Upper lobe of left lung (tissue), 6 donors: ENCODE measurements at places on chromosomes 12 and 14. TPM values are rescaled to one million over a fixed set of nuclear protein-coding genes. Genes with fewer than 3 reads are reported as not detected.

- DNase-seq = no peak
Observed at GRCh38 chr12:47769234-47770085, 3.6 kb upstream of the SLC48A1 start.

DNA sequence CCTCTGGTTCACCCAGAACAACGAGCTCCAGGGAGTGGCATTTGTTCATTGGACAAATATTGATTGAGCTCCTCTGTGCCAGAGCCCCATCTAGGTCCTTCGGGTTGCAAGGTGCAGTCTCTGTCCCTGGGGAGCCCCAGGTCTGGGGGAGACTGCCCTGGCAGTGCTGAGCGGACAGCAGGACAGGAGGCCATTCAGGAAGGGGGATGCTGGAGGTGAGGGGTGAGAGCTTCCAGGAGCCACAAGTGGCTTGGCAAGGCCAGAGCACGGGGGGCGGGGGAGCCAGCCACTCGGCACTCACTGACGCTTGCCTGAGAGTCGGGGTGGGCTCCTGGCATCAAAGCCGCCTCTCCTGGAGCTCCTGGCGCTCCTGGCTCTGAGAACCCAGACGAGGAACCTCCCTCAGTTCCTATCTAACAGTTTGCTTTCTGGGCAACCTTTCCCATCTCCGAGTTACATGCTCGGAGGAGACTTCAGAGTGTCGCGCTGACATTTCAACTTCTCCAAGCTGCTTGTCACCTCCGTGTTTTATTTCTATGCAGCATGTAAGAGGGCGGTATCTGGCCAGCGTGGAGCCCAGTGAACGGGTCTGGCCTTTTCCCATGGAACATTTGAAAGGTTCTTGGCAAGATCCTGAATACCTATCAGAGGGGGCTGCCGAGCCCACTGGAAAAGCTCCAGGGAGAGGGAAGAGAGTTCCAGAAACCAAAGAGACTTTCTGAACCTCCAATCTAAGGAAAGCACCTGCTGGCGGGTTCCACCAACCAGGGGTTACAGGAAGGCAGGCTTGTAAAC, 62.0 kb upstream of the BCL11B start:
- DNase-seq = no peak

GRCh38 chr14:69281450-69282169, 21.7 kb downstream of the GALNT16 start:
- DNase-seq = no peak

DNA sequence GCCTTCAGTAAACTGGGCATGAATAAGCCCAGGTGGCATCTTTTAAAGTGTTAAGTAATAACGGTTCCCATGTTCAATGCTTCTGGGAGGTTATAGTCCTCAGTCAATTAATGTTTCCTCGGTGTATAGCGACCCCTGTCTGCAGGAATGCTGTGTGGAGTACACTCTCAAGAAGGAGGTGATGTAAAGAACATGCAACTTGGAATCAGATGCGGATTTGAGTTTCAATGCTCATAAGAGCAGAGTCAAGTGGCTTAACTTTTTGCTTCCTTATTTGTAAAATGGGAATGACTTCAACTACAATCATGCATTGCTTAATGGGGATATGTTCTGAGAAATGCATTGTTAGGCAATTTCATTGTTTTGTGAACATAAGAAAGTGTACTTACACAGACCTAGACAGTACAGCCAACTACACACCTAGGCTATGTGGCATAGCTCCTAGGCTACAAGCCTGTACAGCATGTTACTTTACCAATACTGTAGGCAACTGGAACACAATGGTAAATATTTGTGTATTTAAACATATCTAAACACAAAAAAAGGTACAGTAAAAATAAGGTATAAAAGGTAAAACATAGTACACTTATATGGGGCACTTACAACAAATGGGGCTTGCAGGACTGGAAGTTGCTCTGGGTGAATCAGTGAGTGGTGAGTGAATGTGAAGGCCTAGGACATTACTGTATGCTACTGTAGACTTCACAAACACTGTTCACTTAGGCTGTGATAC, 6.7 kb upstream of the MRPS35 start:
- DNase-seq = peak; percentile 85

GRCh38 chr14:32939254-32940065, 781 bp downstream of the NPAS3 start:
- DNase-seq = peak; percentile 90

- no peak for DNase-seq
Observed at GRCh38 chr14:50967103-50967502, 22.8 kb upstream of the PYGL start.

The MMP19 gene
- total RNA-seq = 25.3 TPM

DNA sequence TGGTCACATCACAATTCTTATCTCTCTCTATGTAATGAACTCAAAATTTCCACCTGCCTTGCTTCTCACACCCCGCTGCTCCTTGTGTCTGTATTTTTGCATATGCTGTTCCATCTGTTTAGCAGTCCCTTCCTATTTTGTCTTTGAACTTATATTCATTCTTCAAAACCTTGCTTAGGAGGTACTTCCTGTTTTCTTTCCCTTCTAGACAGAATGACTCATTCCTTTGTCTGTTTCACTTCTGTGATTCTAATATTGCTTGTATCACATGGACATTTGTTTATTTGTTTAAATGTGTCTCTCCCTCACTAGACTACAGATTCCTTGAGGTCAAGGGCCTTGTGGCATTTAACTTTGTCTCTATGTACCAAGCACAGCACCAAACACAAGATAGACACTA, 424.2 kb downstream of the ETNK1 start:
- DNase-seq = no peak

DNA sequence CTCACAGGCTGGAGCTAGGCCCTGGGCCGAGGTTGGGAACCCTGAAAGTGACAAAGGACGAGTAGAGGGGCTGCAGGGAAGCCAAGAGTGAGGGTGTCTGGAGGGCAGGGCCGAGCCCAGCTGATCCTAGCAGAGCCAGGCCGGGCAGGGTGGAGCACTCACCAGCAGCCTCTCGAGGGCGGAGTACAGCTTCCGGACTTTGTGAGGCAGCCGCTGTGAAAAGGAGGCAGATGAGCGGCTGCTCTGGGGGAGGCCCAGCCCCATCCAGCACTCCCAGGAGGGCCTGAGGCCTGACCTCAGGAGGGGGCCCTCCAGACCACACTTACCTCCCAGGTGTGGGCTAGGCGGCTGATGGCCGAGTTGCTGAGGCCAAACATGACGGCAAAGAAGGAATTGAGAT, 14.7 kb upstream of the ENDOU start:
- DNase-seq = no peak

The PLEK2 gene
- total RNA-seq = 4.2 TPM

GRCh38 chr14:60561845-60562746, 53.1 kb downstream of the SIX6 start:
- DNase-seq = no peak

The HOTAIR gene
- not detected for total RNA-seq

DNA sequence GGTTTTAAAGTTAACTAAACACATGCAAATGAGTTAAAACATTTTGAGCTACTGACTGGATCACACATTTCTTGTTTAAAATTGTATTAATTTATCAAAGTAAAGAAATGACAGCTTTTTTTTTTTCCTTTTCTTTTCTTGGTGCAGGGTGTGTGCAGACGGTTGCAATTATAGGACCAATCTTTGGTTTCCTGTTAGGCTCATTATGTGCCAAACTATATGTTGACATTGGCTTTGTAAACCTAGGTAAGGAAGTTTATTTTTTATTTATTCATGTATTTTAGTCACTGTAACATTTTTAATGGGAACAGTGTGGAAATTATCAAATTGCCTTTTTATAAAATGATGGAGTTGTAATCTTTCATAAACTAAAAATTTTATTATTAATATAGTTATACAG, 21.9 kb downstream of the SLCO1C1 start:
- no peak for DNase-seq

The ITGB7 gene
- 3.1 TPM for total RNA-seq

The CLEC12A gene
- total RNA-seq = 7.1 TPM

- DNase-seq = no peak
Observed at GRCh38 chr14:63752449-63753169, 24.7 kb upstream of the SGPP1 start.

DNA sequence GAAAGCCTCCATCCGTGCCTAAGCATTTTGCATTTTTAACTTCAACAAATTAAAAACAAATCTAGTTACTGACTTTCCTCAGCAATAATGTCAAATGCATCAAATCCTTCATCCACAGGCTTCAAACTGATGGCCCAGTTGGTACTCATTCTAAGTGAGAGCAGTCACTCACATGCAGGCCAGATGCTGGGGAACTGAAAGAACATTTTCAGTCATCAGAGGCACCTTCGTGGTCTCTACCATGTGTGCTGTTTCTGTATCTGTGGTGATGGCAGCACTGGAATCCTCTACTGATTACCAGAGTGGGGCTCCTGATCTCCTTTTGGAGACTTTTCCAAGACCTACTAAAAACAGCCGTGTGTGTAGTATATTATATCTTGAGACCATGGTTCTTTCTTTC, 145.2 kb downstream of the PRIMA1 start:
- DNase-seq = no peak

GRCh38 chr14:32224737-32225377, 21.8 kb upstream of the RNU6-8 start:
- DNase-seq = no peak

GRCh38 chr14:104537613-104537988, 42.0 kb upstream of the C14orf180 start:
- DNase-seq = no peak

GRCh38 chr14:70239802-70240201, 51.1 kb upstream of the SLC8A3 start:
- DNase-seq = no peak

The KRT78 gene
- total RNA-seq = not detected

DNA sequence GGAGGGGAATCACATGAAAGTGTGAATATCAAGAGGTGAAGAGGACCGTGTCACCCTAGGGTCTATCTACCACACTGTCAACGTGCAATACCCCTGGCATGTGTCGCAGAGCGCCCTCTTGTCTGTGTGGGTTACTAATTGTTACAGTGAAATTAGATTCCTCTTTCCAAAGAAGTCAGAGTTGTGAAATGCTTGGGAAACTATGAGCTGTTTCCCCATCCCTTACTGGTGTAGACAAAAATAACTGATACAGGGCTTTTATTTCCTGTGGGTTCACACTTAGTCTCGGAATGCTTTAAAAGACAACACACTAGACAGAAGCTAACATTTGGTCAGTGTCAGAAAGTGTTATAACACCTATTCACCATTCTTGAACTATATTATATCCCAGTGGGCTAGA, 597.3 kb downstream of the NRXN3 start:
- DNase-seq = no peak

- no peak for DNase-seq
Observed at GRCh38 chr12:121461048-121461447, 61.1 kb downstream of the RNF34 start.

DNA sequence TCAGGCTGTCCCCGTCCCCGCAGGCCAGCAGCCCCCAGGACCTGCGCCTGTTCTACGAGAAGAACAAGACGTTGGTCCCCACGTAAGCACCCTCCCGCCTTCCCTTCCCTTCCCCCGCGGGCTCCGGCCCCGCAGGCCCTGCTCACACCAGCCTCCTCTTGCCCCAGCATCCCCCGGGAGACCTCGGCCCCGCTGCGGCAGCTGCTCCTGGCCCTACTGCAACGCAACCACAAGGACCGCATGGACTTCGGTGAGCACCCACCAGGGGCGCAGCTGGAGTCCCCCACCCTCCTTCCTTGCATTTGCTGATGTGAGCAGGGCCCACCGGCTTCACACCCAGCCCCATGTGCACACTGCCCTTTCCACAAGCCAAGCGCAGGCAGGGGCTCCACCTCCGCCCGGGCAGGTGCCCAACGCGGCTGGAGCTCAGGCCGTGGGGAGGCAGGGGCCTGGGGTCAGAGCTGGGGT, 15.4 kb downstream of the ULK1 start:
- DNase-seq = no peak

GRCh38 chr12:53754633-53755264, 3.0 kb upstream of the CISTR start:
- DNase-seq = no peak

The NEUROD4 gene
- total RNA-seq = not detected

DNA sequence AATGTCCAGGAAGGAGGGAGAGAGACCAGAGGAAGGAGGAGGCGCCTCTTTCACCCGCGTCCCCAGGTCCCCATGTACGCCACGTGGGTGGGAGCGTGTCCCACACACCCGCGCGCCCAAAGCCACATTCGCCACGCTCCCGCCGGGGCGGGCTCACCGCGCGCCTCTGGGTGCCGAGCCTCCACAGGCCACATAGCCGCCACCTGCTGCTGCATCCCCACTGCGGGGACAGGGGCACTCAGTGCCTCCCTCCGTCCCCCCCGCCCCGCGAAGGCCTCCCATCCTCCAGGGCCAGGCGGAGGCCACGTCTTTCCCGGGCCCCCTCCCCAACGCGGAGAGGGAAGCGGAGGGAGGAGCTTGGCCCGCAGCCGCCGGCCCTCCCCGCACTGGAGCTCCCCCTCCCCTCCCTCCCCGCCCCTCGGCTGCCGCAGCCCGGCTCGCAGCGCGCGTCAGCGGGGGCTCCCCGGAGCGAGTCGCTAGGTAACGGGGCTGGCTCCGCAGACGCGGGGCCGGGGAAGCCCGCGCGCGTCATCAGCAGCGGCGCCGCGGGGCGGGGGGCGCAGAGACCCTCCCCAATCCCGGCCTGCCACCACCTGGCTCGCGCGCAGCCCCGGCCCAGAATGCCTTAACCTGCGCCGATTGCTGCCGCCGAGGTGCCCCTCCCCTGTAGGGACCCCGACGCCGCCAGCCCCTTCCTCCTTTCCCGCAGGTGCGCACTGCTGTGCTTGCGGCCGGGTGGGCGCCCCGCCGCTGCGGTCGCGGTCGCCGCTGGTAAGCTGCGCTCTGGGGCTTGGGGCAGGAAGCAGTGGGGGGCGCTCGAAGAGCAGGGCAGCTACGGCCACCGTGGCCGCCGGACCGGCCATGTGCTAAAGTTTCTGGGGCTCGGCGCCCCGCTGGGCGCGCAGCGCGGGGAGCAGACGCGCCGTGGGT, 536 bp upstream of the TUNAR start:
- peak; percentile 71 for DNase-seq

DNA sequence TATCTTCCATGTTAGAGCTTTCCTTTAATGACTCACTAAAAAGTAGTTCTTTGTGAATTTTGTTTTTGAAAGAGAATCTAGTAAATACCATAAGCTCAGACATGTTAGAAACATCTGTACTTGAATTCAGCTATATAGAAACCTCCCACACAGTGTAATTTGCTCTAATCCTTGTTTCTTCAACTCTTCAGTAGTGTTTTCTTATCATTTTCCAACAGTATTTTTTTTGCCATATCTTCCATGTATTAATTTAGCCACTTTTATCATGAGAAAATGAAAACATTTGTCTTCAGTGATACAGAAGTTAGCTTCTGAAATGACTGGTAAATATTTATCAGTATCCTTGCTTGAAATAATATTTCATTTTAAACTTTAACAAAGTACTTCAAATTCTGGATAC, 73.6 kb downstream of the ARID2 start:
- DNase-seq = no peak

The SERPINA9 gene
- not detected for total RNA-seq

DNA sequence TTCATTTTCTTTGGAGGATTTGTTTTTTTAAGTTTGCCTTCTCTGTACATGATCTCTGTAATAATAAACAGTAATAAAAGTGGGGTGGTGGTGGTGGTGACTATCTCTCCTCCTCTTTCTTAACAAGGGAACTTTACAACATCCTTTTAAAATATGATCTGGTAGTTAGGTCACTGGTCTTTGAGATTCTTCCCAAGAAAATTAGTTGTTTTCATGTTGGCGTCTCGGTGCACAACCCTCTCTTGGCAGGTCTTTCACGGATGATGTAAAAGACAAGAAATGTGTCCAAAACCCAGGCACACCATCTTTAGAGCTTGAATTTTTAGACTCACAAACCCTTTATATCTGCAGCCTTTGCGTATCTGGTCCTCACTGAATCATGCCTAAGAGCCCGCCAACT, 488.5 kb upstream of the TBX3 start:
- no peak for DNase-seq

GRCh38 chr14:75619548-75619947, 41.1 kb downstream of the ERG28 start:
- no peak for DNase-seq
